ENCODE measurements at places on chromosomes 3 and 15.

GRCh38 chr15:68674975-68675374 is 96.2 kb downstream of the CORO2B start:
- DNase-seq = no peak

DNA sequence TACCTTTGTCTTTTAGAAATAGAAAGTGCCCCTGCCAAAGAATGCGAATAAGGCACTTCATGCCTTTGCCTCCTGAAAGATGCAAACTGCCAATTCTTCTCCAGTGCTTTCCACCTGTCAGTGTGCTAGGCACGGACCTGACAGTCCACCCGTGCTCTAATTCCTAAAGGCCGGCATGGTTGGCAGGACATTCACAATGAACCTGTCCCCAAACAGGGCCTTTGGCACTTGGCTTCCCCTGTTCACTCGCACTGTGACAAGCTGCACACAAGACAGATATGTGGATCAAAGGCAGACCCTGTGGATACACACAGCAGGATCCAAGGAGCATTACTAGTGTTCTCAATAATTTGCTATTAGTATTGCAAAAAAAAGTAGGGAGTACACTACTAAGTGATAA is 505.7 kb upstream of the AGTR1 start:
- no peak for DNase-seq

GRCh38 chr3:37086918-37087317 is 87.5 kb downstream of the LRRFIP2 start:
- no peak for DNase-seq

- DNase-seq = no peak
Measured at GRCh38 chr3:168812234-168812633, 716.5 kb upstream of the GOLIM4 start.

GRCh38 chr3:77247061-77247460 is 207.2 kb downstream of the ROBO2 start:
- no peak for DNase-seq

DNA sequence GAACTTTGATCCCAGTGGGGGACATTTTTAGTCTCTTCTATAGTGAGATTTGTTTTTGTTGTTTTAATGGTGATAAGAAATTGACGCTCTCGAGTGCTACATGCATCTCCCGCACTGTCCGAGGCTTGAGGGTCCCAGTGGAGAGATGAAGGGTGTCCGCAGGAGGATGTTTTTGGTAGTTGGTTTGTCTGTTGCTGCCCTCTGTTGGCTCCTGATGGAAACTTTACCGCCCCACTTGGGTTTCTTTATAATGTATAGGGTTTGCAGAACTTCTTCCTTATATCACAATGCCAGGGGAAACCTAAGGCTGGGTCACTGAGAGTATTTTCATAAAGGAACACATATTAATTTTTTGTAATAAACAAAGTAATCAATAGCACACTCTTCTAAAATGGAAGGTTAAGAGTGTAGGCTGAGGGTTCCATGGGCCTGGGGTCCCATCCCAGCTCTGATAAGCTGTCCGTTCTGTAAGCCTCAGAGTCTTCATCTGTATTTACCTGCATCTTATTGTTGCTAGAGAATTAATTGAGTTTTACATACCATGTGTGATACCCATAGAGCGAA is 185.3 kb upstream of the FEZF2 start:
- DNase-seq = no peak

- no peak for DNase-seq
Measured at GRCh38 chr3:23919628-23920027, 2.7 kb downstream of the RPL15 start.

GRCh38 chr3:111541391-111541790 is 606 bp upstream of the CD96 start:
- DNase-seq = no peak

DNA sequence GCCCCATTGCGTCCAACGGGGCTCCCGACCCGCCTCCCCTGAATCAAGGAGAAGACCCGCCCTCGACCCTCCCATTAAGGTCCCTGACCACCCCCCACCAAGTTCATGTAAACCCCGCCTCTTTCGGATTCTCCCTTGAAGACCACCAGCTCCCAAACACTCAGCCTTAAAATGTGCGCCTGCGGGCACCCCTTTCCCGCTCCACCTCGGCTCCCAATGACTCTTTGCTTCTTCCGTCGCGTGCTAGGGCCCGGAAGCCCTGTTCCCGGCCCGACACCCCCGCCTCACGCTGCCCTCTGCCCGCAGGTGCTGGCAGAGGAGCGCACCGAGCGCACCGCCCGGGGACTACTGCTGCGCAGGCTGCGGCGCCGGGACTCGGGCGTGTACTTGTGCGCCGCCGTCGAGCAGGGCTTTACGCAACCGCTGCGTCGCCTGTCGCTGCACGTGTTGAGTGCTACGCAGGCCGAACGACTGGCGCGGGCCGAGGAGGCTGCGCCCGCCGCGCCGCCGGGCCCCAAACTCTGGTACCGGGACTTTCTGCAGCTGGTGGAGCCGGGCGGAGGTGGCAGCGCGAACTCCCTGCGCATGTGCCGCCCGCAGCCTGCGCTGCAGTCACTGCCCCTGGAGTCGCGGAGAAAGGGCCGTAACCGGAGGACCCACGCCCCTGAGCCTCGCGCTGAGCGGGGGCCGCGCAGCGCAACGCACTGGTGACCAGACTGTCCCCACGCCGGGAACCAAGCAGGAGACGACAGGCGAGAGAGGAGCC is 2.7 kb upstream of the LSMEM2 start:
- DNase-seq = no peak

- no peak for DNase-seq
Measured at GRCh38 chr3:153216928-153217327, 54.9 kb downstream of the RAP2B start.

GRCh38 chr3:172634948-172635347 is 75.9 kb downstream of the NCEH1 start:
- DNase-seq = no peak

- no peak for DNase-seq
Measured at GRCh38 chr3:152905631-152906030, 70.7 kb downstream of the P2RY1 start.

- no peak for DNase-seq
Measured at GRCh38 chr3:123392871-123393620, 55.8 kb downstream of the ADCY5 start.
